NCI-H460 (cell line): ENCODE measurements at places on chromosomes 6 and 20.

DNA sequence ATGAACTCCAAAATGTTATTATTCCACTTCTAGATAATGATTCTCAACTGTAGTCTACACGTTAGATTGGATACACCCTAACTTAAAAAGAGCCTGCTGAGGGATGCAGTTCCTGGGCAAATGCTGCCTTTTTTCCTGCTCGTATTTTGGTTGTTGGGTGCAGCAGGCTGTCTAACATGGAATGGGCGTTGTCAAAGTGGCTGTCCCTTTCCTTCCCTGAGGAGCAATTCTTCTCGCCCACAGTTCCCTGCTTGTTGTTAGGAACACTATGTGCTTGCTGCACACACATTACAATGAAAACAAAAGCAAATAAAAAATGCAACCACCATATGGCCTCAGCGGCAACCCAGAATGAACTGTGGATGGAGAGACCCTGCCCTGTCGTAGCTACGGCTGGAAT lies 1.7 kb upstream of the ADGRF5 start:
- DNase-seq = no peak

GRCh38 chr6:166257911-166258318 lies 50.3 kb downstream of the PRR18 start:
- no peak for DNase-seq

- DNase-seq = no peak
These were observed 8.0 kb upstream of the TSHZ2 start for GRCh38 chr20:52964131-52964530.

DNA sequence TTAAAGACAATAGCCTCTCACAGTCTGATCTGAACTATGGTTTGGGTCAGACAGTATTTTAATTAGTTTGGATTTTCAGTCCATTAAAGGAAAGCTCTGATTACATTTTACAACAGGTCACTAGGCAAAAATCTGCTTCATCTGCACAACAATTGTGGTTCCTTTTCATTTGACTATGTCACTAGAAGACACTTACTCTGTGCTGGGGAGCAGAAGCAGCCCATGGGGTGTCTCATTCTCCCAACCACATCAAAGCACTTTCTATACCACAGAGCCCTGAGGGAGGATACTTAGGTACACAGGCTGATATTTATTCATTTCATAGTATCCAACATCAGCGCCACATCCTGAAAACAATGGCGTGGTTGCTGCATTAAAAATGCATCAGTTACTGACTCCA lies 36.6 kb upstream of the HDAC2 start:
- no peak for DNase-seq

GRCh38 chr20:35662551-35662950 lies 2.1 kb downstream of the CPNE1 start:
- no peak for DNase-seq

DNA sequence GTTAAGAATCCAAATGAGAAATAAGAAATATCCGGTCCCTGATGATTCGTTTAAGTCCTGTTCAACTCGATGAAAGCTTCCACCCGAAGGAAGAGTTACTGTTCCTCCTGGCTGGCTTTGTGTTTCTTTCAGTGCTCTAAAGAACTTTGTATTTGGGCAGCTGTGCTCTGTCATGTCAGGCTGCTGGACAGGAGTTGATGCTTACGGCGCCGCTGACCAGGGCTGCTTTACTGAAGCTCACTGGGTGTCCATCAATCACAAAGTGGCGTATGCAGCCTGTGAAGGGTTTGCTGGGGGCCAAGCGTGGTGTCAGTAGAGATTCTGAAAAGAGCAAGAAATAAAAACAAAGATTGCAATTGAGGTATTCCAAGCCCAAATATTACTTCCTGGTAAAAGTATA lies 21.9 kb downstream of the FAM229B start:
- DNase-seq = no peak

- no peak for DNase-seq
These were observed 35.7 kb downstream of the OGFRL1 start for GRCh38 chr6:71324194-71324785.

DNA sequence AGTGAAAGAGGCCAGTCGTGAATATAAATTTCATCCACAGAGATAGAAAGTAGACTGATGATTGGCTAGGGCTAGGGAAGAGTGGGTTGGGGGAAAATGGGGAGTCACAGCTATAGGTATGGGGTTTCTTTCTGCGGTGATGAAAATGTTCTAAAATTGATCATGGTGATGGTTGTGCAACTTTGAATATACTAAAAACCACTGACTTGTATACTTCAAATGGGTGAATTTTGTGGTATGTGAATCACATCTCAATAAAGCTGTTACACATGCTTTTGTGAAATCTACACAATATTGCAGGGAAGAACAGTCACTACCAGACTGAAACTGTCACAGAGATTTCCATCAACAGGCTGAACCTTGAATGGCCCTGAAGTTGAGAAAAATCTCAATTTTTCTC lies 61.5 kb downstream of the LYRM4 start:
- no peak for DNase-seq

GRCh38 chr6:43248791-43249190 lies 5.5 kb downstream of the TTBK1 start:
- no peak for DNase-seq

- DNase-seq = no peak
These were observed 147.9 kb downstream of the HAO1 start for GRCh38 chr20:7792150-7792869.

DNA sequence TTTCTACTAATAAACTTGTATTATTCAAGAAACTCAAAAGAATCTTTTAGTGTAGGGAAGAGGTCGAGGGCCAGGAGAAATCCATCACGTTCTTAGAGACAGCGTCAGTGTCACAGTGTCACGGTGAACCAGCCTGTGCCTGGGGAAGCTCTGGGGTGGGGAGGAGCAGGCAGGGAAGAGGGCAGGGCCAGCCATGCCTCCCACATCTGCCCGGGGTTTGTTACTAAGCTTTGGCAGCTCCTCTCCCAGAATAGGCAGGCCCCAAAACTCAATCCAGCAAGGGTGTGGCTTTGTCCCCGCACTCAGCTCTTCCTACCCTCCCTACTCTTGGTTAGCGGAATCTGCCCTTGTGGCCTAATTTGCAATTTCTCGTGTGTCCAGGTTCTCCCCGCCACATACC lies 72.9 kb downstream of the TCP11 start:
- DNase-seq = no peak

DNA sequence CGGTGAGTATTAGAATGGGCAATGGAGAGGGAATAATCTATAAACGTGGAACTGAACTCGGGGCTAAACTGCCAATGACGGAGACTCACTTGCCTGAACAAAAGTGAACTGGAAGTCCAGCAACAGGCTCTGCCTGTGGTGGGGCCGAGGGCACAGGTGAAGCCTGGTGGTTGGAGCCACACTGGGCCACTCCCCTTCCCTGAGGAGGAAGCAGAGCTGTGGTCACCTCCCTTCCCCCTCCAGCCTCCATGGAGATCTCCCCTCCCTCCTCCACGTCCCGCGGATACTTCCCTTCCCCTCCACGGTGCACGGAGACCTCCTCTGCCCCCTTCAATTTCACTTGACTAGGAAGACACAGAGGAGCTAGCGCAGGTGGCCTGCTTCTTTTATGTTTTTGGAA lies 14.7 kb upstream of the DSP start:
- no peak for DNase-seq

DNA sequence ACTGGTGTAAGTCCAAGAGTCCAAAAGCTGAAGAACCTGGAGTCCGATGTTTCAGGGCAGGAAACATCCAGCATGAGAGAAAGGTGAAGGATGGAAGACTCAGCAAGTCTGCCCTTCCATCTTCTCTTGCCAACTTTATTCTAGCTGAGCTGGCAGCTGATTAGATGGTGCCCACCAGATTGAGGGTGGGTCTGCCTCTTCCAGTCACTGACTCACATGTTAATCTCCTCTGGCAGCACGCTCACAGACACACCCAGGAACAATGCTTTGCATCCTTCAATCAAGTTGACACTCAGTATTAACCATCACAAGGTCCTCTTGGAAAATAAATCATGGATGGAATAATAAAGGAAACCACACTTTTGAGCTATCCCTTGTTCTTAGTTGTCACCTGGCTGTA lies 121.2 kb downstream of the MAP3K7 start:
- no peak for DNase-seq

- DNase-seq = no peak
These were observed 146.9 kb upstream of the VGLL2 start for GRCh38 chr6:117118490-117118889.

DNA sequence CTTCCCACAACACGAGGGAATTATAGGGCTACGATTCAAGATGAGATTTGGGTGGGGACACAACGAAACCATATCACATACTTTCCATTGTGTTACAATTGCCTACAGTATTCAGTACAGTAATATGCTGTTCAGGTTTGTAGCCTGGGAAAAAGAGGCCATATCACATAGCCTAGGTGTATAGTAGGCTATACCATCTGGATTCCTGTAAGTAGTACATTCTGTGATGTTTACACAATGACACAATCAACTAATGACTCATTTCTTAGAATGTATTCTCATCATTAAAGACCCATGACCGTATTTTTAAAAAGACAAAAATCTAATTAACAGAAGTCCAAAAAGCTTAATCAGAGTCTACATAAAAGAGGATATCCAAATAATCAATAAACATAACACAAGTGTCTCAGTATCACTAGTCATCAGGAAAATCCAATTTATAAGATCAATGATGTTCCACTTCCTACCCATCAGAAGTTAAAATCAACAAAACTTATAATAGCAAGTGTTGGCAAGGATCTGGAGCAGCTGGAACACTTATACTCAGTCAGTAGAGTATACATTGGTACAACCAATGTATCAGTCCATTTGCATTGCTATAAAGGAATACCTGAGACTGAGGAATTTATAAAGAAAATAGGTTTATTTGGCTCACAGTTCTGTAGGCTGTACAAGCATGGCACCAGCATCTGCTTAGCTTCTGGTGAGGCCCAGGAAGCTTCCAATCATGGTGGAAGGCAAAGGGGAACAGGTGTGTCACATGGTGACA lies 215.9 kb downstream of the CLVS2 start:
- DNase-seq = no peak

GRCh38 chr6:2746557-2747061 lies 4.1 kb downstream of the MYLK4 start:
- DNase-seq = no peak

- DNase-seq = no peak
These were observed 34.8 kb downstream of the HFE start for GRCh38 chr6:26122005-26122388.

DNA sequence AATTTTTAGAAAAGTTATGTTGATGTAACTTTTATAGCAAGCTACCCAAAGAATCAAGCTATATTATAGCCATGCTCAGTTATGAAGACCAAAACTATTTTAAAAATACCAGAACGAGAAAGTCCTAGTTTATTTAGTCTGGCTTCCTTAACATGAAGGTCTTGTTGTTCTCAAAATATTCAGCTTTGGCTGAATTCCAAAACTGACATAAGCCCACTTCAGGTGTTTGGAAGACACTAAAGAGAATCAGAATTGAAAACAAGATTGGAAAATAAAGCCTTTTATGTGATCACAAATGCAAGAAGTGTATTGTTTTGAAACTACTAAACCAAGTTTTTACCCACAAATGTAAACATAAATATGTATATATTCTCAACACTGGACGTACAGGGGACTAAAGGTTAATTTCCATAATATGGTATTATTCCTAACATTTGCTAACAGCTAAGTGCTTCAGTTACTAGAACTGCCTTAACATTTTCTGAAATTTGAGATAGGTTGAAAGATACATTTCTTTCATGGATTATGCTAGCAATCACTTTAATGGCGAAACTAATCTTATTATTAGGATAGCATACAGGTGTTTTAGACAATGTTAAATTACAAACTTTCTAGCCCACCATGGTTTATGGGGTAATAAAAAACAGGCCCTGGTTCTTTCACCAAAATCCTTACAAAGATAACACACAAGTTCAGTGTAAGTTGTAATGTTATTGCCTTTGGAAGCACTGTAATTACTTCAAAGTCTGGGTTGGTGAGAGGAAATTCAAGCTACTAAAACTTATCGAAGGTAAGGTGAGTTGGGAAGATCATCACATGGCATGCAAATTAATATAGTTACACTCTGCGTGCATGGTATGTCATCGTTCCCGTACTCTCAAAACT lies 1.6 kb downstream of the MAP3K5 start:
- no peak for DNase-seq

- no peak for DNase-seq
These were observed 435.2 kb upstream of the CDH4 start for GRCh38 chr20:60816901-60817300.
